ENCODE measurements at places on chromosomes 6 and 20.

- no peak for DNase-seq
These were observed 54.0 kb upstream of the AKIRIN2 start for GRCh38 chr6:87755708-87756671.

- no peak for DNase-seq
These were observed 173.6 kb downstream of the SASH1 start for GRCh38 chr6:148516217-148516616.

DNA sequence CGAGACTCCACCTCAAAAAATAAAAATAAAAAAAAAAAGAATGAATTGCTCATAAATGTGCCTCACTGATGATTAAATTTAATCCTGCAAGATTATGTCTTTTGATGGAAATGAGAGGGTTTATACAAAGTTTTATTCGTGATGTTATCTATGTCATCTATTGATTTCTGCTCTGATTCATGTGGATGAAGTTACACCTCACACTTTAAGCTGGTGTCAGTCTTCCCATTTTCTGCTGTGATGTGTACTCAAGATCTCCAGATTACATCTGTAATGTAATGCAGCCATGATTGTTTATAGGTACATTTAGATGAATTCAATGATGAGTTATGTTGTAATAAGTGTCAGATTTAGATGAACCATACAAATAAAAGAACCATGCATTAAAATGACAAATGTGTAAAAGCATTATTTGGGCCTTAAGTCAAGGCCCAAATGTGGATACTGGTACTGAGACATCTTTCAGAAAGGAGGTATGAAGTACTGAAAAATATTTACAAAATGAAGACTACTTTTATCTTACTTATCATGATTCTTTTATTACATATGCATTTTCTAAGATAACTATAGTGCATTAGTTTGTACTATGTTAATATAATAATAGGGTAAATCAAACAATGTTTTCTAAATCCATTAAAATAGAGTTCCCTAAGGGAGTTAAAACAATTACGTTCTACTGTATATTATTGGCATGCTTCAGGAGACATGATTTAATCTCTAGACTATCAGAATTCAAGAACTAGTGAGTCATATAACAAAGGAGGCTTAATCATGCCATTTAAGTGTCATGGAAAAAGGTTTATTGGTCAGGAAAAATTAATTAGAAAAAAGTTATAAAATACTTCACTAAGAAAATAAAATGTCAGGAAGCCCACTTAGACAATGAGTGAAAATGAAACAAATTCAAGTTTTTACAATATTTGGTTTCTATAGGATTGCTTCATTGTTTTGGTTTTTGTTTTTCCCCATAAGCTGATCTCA, 34.5 kb downstream of the HCRTR2 start:
- DNase-seq, result no peak

DNA sequence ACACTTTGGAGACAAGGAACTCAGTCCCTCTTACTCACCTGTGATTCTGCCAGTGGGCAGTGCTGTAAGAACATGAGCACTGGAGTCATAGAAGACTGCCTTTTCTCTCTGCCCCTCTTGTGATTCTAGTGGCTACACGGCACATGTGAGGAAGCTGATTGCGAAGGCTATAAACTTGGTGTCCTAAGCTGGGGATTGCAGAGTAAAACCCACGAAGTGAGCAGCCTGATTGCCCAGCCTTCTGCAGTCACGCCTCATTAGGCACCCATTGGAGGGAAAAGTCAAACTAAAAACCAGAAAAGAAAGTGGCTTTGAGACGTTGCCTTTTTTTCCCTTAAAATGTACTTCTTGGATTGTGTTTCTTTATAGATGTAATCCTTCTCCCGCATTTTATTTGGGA, 748.4 kb upstream of the CHD6 start:
- DNase-seq, result no peak

GRCh38 chr6:91087908-91088307, 501.0 kb upstream of the MAP3K7 start:
- DNase-seq, result no peak

DNA sequence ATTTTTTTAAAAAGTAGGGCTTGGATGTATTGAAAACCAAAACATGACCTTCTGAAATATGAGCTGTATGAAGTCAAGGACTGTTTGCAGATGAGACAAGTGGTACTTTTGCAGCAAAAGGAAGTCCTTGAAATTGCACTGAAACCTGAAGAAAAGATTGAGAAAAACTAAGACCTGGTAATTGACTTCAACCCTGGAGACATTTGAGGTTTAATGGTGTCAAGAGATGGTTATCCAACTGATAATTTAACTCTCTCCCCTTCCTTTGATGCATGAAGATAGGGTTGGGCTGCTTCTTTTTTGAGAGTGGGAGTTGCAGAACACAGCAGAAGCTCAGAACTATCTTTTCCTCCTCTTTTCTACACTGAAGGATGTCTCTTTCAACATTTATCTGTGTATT, 180.9 kb upstream of the DTNBP1 start:
- no peak for DNase-seq

GRCh38 chr6:100809346-100809745, 71.8 kb downstream of the ASCC3 start:
- DNase-seq, result no peak

GRCh38 chr6:109073344-109074132, 21.1 kb downstream of the SESN1 start:
- DNase-seq, result peak; percentile 58

DNA sequence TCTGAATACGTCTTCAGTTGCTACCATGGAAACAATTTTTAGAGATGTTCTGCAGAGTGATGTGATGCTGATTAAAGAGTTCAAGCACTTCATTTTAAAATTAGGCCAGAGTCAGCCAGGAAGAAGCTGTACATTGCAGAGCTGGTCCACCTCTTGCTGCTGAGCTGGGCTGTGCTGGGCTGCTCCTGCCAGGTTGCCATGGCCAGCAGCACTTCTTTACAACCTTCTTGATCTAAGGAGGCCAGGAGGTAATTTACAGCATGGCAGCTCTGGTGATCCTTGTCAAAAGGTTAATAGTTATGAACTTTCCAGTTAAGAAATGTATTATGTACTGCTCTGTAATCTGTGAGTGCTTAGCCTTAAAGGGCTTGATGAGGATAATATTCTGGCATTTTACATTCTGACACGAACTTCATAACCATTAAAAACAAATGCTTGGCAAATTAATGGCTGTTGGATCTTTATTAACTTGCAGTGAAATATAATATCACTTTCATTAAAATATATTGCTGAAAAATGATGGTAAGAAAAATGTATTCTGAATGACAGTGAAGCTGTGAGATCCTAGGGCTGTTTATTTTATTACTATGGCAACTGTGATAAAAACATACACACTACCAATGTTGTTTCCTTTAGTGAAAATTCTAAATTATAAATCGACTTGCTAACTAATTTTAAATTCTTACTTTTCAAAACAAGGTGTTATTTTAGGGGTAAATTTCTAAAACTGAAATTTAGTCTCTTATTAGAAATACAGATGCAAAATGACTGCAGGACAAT, 259.7 kb downstream of the RFPL4B start:
- DNase-seq, result no peak

DNA sequence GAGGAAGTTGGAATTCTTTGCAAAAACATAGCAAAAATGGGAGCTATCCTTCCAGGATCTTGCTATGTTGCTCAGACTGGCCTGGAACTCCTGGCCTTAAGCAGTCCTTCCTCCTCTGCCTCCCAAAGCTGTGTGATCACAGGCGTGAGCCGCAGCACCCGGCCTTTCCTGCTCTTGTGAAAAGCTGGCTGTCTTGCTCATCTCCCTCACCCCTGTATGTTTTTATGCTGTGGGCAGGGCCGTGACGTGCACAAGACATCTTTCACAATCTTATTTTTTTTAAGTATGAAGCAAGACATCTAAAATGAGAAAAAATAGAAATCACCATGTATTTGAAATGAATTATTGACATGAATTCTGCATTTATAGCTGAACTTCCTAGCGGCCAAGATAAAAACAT, 110.4 kb downstream of the SAMD5 start:
- no peak for DNase-seq

GRCh38 chr6:121925534-121926255, 473.8 kb upstream of the HSF2 start:
- no peak for DNase-seq

GRCh38 chr6:130666786-130667185, 160.4 kb upstream of the SMLR1 start:
- DNase-seq, result no peak

GRCh38 chr6:126672649-126673048, 332.7 kb downstream of the CENPW start:
- DNase-seq, result no peak

- DNase-seq, result no peak
These were observed 957.1 kb upstream of the EYS start for GRCh38 chr6:66664112-66664511.

- DNase-seq, result peak; percentile 39
These were observed 108.1 kb downstream of the BCKDHB start for GRCh38 chr6:80214436-80215022.

DNA sequence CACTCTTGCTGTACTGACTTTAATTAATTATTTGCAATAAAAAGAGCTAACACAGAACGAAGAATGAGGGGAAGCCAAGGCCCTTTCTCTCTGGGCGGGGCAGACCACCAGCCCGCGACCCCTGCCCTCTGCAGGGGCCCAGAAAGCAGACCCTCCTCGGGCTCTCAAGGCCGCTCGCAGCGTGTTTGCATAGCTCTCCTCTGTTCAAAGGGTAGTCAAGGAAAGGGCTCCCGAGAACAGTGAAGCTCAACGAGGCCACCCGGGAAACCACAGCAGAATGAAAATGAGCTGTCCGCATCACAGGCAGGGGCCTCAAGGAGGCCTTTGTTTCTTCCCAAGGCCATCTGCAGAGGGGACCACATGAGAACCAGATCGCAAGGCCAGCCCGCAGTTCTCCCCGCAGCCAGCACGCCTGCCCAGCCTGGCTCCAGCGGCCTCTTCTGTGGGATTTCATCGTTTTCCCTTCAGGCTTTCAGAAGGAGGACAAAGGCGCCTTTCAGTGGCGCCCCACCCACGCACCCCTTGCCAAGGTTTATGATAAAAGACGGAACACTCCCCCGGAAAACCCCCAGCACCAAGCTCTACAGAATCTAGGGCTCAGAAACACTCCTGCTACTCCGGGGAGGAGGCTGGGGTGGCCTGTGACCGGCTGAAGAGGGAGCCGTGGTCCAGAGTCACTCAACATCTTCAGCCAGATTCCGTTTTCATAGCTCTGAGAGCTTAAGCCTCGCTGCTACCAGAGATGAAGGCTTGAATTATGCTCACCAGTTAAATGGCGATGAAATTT, 25.3 kb downstream of the ACSS1 start:
- DNase-seq, result peak; percentile 50

DNA sequence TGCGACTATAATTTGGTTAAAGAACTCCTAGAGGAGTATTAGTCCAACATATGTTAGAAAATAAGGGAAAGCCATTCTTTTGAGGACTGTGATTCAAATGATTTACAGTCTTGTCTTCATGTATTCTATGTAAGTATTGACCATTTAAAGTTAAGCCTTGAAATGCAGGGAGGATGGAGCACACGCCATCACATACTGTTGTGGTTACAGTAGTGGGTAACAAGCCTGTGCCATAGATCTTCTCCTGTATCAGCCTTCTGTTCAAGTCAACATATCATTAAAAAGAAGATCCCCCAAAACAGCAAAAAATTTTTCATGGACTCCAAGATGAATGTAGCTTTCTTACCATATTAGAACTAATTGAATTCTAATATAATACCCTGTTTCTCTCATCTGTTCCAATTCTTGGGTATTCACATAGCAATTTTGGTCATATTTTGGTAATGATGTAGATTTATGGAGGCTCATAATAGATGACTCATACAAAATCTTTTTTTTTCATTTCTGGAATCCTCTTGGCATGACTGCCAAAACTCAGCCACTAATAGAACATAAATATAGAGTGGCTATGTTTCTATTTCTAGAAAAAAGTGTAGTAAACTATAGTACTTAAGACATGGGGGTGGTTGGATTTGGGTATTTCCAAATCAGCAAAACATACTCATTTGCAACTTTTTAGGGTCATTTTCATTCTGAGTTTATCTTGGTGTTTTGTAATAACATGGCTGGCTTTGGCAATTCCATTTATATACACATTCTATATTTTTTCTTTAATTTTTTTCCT, 413.5 kb downstream of the BCKDHB start:
- DNase-seq, result no peak

Data from Calu3 (cell line).